ENCODE measurements at places on chromosomes 4 and X.

GRCh38 chr4:6465955-6466354, 6.5 kb downstream of the PPP2R2C start:
- DNase-seq: no peak

DNA sequence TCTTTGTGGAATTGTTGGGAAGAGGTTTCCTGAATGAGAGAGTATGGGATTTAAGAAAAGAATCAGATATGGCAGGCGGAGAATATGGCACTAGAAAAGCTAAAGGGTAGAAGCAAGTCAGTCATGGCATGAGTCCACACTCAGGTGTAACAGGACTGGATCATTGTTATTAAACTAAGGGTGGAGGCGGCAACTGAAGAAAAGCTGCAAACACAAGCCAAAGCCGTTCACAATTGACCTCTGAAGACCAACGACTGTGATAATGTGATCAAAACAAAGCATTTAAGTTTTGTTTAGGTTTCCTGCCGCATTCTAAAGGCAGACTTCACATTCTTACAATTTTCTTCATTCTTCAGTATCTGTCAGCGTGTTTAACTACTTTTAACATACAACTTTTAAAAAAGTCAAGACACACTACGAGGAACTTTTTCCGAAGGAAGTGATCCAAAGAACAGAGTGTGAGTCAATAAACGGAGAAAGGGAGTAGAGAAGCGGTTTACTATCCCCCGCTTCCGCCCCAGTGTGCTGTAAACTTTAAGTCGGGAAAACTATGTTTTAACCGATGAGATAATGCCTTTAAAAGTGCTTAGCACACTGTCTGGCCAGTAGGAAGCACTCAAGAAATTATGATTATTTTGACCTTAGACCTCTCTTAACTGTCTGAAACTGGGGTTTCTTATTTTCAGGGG, 909 bp upstream of the SLAIN2 start:
- no peak for DNase-seq

DNA sequence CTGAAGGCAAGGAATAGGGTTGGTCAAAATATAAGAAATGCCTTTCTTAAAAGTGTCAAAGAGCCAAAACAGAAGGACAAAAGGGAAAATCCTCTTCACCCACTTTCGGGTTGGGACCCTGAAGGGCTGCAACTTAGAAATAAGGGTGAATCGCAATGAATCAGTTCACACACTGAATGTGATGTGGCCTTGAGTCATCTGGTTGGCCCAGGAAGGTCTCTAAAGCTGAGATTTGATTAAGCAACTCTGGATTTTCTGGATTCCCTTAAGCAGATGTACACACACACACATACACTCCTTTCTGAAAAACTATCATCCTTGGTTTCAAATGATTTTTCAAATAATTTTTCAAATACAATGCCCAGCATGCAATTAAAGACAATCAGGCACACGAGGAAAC, 13.1 kb downstream of the TAB3 start:
- DNase-seq: no peak

- DNase-seq: no peak
Measured at GRCh38 chr4:15003891-15004738, 1.8 kb downstream of the CPEB2 start.

DNA sequence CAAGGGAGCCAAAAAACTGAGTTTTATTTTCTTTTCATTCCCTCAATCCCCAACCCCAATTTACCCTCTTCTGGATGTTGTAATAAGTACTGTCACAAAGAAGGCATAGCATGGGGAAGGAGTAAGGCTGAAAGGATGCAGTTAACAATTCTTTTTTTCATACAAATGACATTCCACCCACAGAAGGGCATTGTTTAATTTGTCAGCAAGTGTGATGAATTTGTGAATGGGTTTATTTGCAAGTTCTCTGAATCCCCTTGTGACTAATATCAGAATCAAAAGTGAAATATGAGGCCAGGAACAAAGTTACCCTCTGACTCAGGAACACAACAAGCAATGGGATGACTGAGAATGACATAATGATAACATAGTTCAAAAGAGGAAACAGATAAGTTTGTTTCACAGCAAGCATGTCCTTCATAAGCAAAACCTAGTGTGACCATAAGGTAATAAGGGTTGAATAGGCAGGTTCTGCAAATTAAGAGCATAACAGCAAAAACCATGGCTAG, 2.1 kb downstream of the GEMIN8 start:
- DNase-seq: no peak

DNA sequence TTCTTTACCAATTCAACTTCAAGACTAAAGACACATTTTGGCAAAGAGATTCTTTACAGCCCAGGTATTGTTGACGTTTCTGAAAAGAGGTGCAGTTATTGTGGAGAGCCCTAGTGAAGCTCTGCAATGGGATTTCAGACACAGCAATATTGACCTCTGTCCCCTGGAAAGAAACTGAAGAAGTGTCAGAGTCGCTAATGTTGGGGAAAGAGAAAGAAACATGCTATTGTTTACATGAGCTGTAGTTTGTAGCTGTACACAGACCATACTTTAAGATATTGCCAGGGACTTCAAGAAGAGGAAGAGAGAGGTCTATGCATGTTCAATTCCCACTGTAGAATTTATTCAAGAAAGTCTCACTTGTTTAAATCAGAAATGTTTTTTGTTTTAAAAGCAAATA, 497.3 kb upstream of the BOD1L1 start:
- no peak for DNase-seq

- DNase-seq: no peak
Measured at GRCh38 chrX:70554081-70554480, 109.4 kb downstream of the DLG3 start.

GRCh38 chr4:185112104-185112503, 31.0 kb upstream of the SLC25A4 start:
- no peak for DNase-seq

- no peak for DNase-seq
Measured at GRCh38 chr4:60682901-60683300, 517.2 kb upstream of the ADGRL3 start.

DNA sequence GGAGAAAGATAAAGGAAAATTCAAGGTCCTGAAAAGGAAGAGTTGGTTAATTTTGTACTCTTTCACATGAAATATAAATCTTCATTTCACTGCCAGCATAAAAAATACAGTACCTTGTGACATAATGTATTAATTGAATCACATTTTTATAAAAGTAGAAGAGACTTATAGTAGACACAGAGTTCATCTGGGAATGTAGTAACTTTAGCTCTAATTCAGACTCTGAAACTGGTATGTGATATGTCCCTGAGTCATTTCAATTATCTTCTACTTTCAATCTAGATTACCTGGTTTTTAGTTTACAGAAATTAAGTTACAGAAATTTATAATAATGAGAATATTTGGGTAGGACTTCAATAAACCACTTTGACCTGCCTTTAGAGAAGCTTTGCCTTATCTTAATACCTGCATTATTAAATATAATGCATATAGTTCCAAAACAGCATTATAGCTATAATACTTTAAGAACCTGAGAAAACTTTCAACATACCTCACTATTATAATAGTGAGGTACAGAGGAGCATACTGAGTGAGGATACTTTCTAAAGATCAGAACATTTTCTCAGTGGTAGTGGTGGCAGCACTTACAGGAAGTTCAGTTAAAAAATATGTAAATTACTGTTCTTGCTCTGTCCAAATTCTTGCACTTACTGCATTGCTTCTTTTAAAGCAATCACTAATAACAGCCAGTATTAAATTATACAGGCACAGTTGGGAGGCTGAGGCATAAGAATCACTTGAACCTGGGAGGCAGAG, 11.2 kb downstream of the NEK1 start:
- DNase-seq: no peak

DNA sequence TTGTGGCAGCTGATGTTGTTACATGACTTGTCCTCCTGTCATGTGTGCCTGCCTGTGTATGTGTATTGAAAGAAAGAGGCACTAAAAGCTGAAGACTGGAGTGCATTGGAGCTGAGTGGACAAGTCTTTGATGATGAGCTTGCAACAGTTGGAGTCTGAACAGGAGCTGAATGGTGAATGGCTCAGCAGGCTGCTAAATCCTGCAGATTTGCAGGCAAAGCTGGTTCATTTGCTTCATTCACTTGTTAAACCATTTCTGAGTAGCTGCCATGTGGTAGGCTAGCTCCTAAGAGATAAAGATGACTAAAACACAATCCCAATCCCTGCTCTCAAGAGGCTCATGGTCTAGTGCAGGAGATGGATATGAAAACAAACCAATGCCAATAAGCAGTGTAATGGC, 217.3 kb downstream of the CHRDL1 start:
- no peak for DNase-seq

DNA sequence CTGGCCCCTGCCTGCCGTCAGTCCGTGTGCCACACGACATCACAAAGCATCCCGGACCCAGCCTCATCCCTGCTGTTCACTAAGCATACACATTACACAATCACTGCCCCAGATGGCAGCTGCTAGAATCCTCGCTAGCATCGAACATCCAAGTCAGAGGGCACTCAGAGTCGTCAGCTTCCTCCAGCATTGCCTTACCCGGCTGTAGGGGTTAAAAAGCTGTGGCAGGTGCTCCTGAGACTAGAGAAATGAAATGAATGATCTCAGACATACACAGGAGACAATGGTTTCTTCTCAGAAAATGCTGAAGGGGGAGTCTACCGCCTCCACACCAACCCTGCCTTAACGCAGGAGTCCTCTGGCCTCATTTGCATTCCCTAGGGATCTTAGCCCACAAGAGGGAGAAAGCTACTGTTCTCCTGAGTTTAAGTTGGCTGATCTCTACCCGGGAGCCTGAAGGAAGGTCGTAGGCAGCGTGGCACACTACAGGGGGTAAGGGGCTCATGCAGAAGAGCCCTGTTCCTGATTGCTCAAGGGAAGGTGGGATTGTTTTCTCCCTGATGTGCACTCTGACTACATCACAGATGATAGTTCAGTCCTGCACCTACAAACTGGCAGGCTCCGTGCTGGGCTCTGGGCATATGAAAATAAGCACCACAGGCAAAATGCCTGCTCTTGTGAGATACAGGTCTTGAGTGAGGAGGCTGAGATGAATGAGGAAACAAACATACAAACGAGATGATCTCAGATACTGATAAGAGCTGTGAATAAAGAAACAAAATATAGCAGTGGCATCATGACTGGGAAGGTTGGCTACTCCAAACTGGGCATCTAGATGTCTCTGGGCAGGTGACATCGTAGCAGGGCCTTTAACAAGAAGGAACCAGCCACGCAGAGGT, 2.6 kb upstream of the KIAA0232 start:
- DNase-seq: no peak

DNA sequence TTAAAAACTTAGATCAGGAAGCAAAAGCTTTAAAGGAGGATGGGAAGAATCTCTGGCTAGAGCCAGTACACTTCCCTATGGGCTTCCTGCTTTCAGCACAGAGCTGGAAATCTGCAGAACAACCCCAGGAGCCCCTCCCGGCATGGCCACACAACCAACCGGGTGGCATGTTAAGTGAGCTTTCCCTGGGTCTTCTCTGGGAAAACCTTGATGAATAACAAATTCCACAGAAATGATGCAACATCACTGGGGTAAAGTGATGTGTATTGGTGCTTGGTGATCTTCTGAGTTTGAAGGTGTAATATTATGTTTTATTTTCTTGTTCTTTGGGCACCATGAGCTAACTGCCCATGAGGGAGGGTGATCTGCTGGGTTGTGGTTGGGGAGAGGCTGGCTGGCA, 22.1 kb downstream of the NHS start:
- DNase-seq: no peak

DNA sequence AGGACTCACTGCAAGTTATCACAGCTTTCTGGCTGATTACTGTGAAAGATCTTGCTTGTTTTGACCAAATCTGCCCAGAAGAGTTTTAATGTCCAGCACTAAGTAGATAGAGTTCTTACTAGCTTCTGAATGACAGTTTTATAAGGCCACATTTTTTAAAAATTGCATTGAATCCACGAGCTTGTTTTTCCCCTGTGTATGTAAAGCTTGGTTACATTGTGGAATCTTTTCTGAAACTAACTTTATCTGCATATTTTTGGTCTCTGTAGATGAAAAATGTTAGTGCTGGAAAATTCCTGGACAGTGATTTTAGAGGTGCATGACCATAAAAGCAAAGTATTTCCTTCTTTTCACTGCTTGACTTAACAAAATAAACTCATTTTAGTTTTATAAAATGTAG, 650.3 kb upstream of the FAM241A start:
- DNase-seq: no peak

DNA sequence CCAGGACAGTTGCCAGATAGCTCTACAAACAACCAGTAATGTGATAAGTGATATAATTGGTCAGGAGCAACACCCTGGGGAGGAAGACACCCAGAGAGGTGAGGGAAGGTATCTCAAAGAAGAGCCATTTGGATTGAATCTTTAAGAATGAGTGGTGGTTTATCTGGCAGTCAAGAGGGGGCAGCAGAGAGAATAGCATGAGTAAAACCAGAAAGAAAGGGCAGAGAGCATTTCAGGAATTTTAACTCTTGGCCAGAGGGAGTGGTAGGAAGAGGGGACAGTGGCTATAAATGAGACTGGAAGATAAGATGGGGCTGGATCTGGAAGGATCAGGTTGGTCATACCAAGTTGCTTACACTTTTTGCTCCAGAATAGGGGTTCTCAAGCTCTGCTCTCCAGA, 5.9 kb upstream of the SEPTIN6 start:
- DNase-seq: no peak

DNA sequence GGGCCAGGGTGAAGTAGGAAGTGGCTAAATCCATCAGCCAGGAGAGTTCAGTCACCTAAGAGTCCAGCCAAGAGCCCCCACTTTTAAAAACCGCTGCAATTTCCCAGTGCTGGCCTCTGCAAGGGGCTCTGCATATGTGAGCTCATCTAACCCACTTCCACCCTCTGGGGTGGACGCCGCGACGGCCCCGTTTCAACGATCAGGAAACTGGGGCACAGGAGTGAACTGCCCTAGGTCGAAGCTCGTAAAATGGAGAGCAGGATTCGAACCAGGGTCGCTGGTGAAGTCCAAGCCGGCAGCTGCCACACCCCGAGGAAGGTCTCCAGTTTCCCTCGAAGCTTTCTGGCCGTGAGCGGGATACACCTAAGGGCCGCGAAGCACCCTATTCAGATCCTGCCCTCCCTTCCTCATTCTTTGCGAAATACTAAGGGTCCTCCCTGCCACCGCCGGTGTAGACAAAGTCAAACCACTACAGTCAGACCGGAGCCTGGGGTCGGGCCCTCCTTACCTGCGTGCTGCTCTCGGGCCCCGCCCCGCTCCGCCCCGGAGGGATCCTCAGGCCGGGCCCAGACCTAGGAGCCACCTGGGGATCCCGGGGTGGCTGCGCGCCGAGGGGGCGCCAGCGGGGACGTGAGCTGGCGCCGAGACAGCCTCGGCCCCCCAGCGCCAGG, 446 bp downstream of the EVC2 start:
- DNase-seq: no peak

DNA sequence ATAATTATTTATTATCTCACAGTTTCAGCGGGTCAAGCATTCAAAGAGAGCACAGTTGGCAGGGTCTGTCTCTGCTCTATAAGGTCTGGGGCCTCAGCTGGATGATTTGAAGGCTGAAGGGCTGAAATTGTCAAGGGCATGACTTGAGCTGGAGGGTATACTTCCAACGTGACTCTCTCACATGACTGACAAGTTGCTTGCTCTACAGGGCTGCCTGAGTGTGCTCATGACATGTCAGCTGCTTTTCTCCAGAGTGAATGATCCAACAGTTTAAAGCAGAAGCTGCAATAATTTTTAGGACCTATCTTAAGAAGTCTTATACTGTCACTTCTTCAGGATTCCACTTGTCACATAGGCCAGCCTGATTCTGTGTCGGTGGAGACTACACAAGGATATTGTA, 51.2 kb downstream of the TIGD2 start:
- no peak for DNase-seq

GRCh38 chr4:36716874-36717273, 435.5 kb downstream of the DTHD1 start:
- DNase-seq: no peak

All from GOT3 (cell line).